ENCODE measurements at places on chromosomes 16 and 17.

- H3K27me3 ChIP-seq, result no peaks in the 10 kb centered on the region
- DNase-seq, result no peak
- H3K27ac ChIP-seq, result no peak overlapping the region
- H3K36me3 ChIP-seq, result no peaks in the 10 kb centered on the region
Measured at GRCh38 chr16:83023011-83023410, 396.2 kb downstream of the CDH13 start.

DNA sequence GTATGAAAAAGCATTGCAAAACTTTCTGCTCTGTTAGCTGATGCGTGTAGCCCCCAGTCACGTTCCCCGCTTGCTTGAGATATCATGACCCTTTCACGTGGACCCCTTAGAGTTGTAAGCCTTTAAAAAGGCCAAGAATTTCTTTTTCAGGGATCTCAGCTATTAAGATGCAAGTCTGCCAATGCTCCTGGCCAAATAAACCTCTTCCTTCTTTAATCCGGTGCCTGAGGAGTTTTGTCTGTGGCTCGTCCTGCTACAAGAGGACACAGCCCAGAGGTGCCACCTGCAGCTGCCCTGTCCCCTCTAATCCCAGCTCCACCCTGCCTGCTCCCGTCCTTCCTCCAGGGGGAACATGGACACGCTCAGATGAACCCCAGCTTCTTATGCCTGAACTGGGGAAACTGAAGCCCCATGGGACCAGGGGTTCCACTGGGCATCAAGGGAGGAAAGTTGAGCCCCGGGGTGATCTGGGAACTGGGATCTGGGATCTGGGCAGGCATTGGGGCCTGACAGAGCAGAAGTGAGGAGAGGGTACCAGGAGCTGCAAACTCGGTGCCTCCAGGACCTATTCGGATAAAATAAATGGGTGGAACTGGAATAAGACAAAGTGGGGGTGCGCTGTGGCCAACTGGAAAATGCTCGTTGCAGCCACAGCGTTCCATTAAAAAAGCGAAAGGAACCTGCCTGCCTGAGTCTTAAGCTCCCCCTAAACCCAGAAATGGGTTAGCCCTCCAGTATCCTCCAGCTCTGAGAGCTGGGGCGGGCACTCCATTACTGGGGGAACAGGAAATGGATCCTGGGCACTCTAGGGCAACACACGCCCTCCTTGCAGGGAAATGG, 19.7 kb downstream of the QPRT start:
- no peaks in the 10 kb centered on the region for H3K36me3 ChIP-seq
- H3K27ac ChIP-seq, result no peak overlapping the region
- H3K4me3 ChIP-seq, result no peak overlapping the region
- H3K4me1 ChIP-seq, result no peaks in the 10 kb centered on the region
- peak; percentile 28 for DNase-seq
- no peaks in the 10 kb centered on the region for H3K27me3 ChIP-seq

DNA sequence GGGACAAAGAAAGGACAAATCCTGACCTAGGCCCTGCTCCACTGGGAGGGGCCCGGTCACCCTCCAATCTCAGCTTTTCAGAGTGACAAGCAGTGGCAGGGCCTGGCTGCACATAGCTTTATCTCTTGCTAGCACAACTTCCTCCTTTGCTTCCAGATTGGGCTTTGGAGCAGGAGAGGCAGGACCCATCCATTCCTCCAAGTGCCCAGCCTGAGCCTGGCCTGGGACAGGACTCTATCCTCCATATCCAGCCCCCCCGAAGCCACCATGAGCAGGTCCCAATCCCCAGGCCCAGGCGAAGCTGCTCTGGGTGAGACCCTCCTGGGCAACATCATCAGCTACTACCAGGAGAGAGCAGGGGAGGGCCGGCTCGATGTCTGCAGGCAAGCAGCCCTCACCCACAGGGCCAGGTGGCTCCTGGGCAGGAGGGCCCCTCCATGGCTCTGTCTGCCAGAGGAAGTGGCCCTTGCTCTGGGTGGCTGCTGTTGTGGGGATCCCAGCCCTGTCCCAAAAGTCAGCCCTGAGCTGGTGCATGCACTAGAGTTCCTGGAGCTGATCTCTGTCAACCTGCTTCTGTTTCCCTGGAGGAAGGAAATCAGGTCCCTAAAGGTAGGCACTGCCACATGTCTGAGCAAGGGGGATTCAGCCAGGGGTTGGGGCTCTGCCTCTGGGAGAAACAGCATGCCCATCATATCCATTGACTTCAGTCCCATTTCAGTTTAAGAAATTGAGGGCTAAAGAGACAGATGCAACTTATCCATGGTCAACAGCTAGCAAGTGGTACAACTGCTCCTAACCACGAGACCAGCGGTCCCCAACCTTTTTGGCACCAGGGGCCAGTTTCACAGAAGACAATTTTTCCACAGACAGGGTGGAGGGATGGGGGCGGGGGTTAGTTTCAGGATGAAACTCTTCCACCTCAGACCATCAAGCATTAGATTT, 58.9 kb downstream of the TK2 start:
- peak; percentile 41 for DNase-seq
- no peak overlapping the region for H3K4me3 ChIP-seq
- H3K4me1 ChIP-seq, result no peaks in the 10 kb centered on the region

DNA sequence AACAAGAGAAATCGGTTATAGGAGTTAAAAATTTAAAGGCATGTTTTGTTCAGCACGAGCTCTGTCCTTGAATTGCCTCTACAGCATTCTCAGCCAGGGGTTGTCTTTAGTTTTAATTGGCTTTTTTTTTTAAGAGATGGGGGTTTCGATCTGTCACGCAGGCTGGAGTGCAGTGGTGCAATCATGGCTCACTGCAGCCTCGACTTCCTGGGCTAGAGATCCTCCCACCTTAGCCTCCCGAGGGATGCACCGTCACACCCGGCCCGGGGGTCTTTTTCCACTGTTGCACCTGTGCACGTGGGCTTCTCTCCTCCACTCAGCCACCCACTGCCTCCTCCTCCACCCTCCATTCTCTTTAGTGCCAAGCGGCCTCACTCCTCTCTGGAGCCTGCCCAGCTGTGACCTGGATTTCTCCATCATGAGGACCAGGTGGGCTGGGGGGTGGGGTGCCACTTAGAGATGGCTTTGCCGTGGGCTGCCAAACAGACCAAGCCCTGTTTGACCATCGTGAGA, 106.8 kb upstream of the SEC14L1 start:
- no peaks in the 10 kb centered on the region for H3K27me3 ChIP-seq
- no peak overlapping the region for H3K27ac ChIP-seq
- no peak overlapping the region for H3K4me3 ChIP-seq
- DNase-seq, result no peak
- H3K4me1 ChIP-seq, result no peaks in the 10 kb centered on the region

GRCh38 chr16:67548265-67549126, 13.8 kb upstream of the CTCF start:
- H3K4me1 ChIP-seq, result no peaks in the 10 kb centered on the region
- H3K36me3 ChIP-seq, result peaks cover 2% of the 10 kb centered on the region
- H3K4me3 ChIP-seq, result no peak overlapping the region
- peak; percentile 53 for DNase-seq
- no peak overlapping the region for H3K27ac ChIP-seq

DNA sequence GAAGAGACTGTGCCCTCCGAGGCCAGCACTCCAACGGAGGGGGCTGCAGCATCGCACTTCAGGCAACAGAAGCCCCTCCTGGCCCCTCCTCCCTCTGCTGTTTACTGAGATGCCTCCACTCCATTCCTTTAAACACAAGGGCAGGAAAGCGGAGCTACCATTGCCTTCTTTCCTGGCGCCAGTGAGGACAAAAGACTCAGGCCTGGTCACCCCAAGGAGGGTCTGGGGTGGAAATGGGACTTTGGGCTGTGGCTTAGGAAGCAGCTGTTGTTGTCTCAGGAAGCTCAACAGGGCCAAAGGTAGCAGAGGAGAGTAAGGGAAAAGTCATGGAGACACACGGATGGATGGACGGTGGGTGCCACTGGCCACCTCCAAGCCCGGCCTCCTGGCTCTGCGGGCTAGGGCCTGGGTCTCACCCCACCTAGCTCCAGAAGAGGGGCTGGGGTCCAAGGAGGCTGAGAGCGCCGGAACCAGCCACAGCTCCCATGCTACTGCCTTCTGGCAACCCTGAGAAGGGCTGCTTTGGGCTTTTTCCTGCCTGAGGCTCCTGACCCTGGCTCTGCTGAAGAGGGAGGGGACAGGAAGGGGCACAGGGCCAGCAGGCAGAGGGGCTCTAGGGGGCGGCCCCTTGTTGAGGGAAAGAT, 11.1 kb downstream of the CD300LG start:
- no peak overlapping the region for H3K4me3 ChIP-seq
- no peak for DNase-seq
- no peaks in the 10 kb centered on the region for H3K4me1 ChIP-seq
- H3K27me3 ChIP-seq, result no peaks in the 10 kb centered on the region
- H3K36me3 ChIP-seq, result no peaks in the 10 kb centered on the region

DNA sequence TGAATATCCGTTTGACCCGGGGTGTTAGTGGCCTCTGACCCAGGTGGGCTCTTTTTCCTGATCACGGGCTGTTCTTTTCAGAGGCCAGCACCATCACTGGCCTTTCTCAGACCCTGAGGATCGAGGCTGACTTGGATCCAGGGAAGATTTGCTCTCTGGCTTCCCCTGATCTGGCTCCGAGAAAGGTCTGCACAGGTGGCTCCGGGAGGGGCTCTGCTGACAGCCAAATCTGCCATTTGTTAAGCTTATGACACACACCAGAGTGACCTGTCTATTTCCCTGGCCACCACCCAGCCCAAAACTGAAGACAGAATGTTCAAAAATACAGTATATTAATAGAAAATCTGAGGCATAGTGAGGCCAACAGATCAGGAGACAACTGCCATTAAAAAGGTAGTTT, 221.8 kb upstream of the TNRC6C start:
- no peak for DNase-seq
- H3K27me3 ChIP-seq, result no peaks in the 10 kb centered on the region
- no peak overlapping the region for H3K4me3 ChIP-seq
- H3K4me1 ChIP-seq, result no peaks in the 10 kb centered on the region
- H3K27ac ChIP-seq, result peak overlapping the region; percentile 80
- no peaks in the 10 kb centered on the region for H3K36me3 ChIP-seq

DNA sequence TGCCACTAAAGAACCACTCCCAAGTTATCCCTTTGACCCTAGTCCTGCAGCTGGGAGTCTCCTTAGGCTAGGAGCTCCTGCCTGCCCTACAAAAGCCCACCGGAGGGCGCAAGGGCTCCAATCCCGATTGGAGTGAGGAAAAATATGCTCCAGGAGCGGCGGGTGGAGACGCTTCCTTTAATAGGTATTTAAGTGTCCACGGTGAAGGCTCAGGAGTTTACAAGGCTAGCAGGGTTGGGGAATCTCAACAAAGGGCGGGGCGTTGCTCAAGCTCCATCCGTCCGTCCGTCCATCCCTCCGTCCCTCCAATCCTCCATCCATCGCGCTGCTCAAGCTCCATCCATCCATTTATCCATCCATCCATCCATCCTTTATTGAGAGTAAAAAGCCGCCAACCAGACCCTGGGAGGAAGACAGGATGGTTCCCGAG, 556 bp upstream of the SPNS1 start:
- no peaks in the 10 kb centered on the region for H3K4me1 ChIP-seq
- H3K36me3 ChIP-seq, result no peaks in the 10 kb centered on the region
- no peaks in the 10 kb centered on the region for H3K27me3 ChIP-seq
- peak; percentile 85 for DNase-seq

GRCh38 chr17:37844158-37844976, 79.8 kb upstream of the TBC1D3K start:
- no peak overlapping the region for H3K4me3 ChIP-seq
- no peaks in the 10 kb centered on the region for H3K4me1 ChIP-seq
- no peak overlapping the region for H3K27ac ChIP-seq
- no peaks in the 10 kb centered on the region for H3K36me3 ChIP-seq

- DNase-seq, result no peak
- H3K4me3 ChIP-seq, result no peak overlapping the region
- no peaks in the 10 kb centered on the region for H3K27me3 ChIP-seq
- no peak overlapping the region for H3K27ac ChIP-seq
- no peaks in the 10 kb centered on the region for H3K36me3 ChIP-seq
Measured at GRCh38 chr17:42985225-42985624, 4.9 kb downstream of the RUNDC1 start.

DNA sequence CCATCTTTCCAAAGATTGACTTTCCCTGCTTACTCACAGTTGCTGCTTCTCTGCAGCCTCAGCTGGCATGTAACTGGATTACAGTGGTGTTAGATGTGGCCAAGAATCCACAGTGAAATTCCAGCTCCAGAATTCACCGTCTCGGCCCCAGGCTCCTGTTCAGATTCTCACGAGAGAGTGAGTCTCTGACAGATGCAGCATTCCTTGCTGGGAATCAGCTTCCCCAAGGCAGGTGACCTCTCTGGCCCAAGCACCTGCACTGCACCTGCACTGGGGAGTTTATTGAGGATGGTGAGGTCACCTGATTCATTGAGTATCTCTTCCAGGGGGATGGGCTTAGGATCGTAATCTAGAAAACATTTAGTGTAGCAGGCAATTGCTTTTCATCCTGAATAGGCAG, 600.5 kb upstream of the RBFOX1 start:
- H3K4me1 ChIP-seq, result no peaks in the 10 kb centered on the region
- H3K36me3 ChIP-seq, result no peaks in the 10 kb centered on the region
- H3K4me3 ChIP-seq, result no peak overlapping the region

GRCh38 chr17:51612692-51613091, 352.3 kb downstream of the UTP18 start:
- H3K4me3 ChIP-seq, result no peak overlapping the region
- H3K4me1 ChIP-seq, result no peaks in the 10 kb centered on the region
- DNase-seq, result no peak
- H3K27me3 ChIP-seq, result no peaks in the 10 kb centered on the region

GRCh38 chr17:80999536-81000333, 8.1 kb downstream of the CHMP6 start:
- peaks cover 5% of the 10 kb centered on the region for H3K36me3 ChIP-seq
- H3K4me3 ChIP-seq, result no peak overlapping the region
- H3K27me3 ChIP-seq, result no peaks in the 10 kb centered on the region
- DNase-seq, result no peak
- H3K27ac ChIP-seq, result no peak overlapping the region

- no peaks in the 10 kb centered on the region for H3K36me3 ChIP-seq
- no peak overlapping the region for H3K27ac ChIP-seq
- no peaks in the 10 kb centered on the region for H3K4me1 ChIP-seq
- DNase-seq, result no peak
- H3K4me3 ChIP-seq, result no peak overlapping the region
Measured at GRCh38 chr17:67506966-67507365, 129.9 kb downstream of the PITPNC1 start.

DNA sequence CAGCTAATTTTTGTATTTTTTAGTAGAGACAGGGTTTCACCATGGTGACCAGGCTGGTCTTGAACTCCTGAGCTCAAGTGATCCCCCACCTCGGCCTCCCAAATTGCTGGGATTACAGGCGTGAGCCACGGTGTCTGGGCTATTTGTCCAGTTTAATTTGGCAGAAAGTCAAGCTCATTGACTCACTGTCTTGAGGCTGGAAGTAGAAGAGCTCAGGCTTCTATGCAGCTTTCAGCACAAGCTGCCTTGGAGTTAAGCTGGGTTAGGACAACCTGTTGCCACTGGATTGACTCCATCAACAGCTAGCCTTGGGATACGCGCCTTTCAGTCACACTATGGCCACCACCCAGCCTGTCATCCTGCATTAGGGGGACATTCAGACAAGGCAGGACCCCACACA, 76.2 kb upstream of the DNAH17 start:
- H3K4me3 ChIP-seq, result no peak overlapping the region
- H3K36me3 ChIP-seq, result no peaks in the 10 kb centered on the region
- H3K27me3 ChIP-seq, result no peaks in the 10 kb centered on the region

Data from aorta (tissue), 5 donors.